ENCODE measurements at places on chromosomes 5 and 9. TPM values are rescaled to one million over a fixed set of nuclear protein-coding genes. Genes with fewer than 3 reads are reported as not detected.

FLT4 gene
- 22.5 TPM for total RNA-seq

RARS1 gene
- total RNA-seq: 80.4 TPM

CLPTM1L gene
- total RNA-seq: 68.5 TPM

KCNT1 gene
- total RNA-seq: 0.28 TPM

PRDM12 gene
- total RNA-seq: not detected

SEC24A gene
- total RNA-seq: 7.2 TPM

SLC36A3 gene
- total RNA-seq: not detected

MLANA gene
- not detected for total RNA-seq

TMEM171 gene
- total RNA-seq: not detected

ATP6V1G1 gene
- total RNA-seq: 99.9 TPM

CLTA gene
- 191 TPM for total RNA-seq

CFAP157 gene
- total RNA-seq: 5.4 TPM

C5orf58 gene
- not detected for total RNA-seq

NPDC1 gene
- 73.0 TPM for total RNA-seq

PKD2L2 gene
- total RNA-seq: not detected

ZNF608 gene
- total RNA-seq: 50.0 TPM

LCN9 gene
- total RNA-seq: not detected

DIRAS2 gene
- total RNA-seq: not detected

STPG3 gene
- not detected for total RNA-seq

FBXW11 gene
- 111 TPM for total RNA-seq

DMRT2 gene
- not detected for total RNA-seq

FAM153A gene
- total RNA-seq: 1.7 TPM

CNTFR gene
- 6.6 TPM for total RNA-seq

INSL6 gene
- 0.48 TPM for total RNA-seq

SPAG8 gene
- 0.26 TPM for total RNA-seq

KIF4B gene
- total RNA-seq: 0.07 TPM

ANKRD34B gene
- not detected for total RNA-seq

SHLD3 gene
- total RNA-seq: 4.5 TPM

PCSK5 gene
- total RNA-seq: 6.5 TPM

FBP2 gene
- total RNA-seq: not detected

BAAT gene
- total RNA-seq: not detected

GDA gene
- total RNA-seq: not detected

MPDZ gene
- 52.9 TPM for total RNA-seq

GGTA1 gene
- 16.3 TPM for total RNA-seq

PCSK1 gene
- 0.88 TPM for total RNA-seq

MAMDC2 gene
- 161 TPM for total RNA-seq

ACSL6 gene
- total RNA-seq: 1.3 TPM

PCDHB1 gene
- not detected for total RNA-seq

LCN15 gene
- not detected for total RNA-seq

CDC20B gene
- total RNA-seq: not detected

C5orf46 gene
- total RNA-seq: not detected

GOLPH3 gene
- total RNA-seq: 31.8 TPM

PHF24 gene
- total RNA-seq: 0.85 TPM

BRD9 gene
- 31.0 TPM for total RNA-seq

C9orf153 gene
- 1.8 TPM for total RNA-seq

IFNK gene
- total RNA-seq: not detected

MOB3B gene
- 9.7 TPM for total RNA-seq

PLPPR1 gene
- total RNA-seq: not detected

IGIP gene
- total RNA-seq: 33.5 TPM
